Foreskin keratinocyte (primary cell): ENCODE measurements at places on chromosomes 13 and 19. TPM values are rescaled to one million over a fixed set of nuclear protein-coding genes. Genes with fewer than 3 reads are reported as not detected.

The NLRP7 gene
- total RNA-seq = not detected in 2 replicates

The FCHO1 gene
- 6.2 and 8.8 TPM in 2 replicates for total RNA-seq

The ISOC2 gene
- 58.2 and 59.0 TPM in 2 replicates for total RNA-seq

GRCh38 chr19:10013834-10014618, 743 bp downstream of the RDH8 start:
- no peak for DNase-seq

GRCh38 chr13:34478376-34478775, 463.7 kb upstream of the NBEA start:
- DNase-seq = no peak

GRCh38 chr19:55586976-55587668, 6.5 kb upstream of the ZNF579 start:
- peak; percentile 98 for DNase-seq

The POSTN gene
- 1.8 and 12.7 TPM in 2 replicates for total RNA-seq

The CD22 gene
- not detected in 2 replicates for total RNA-seq
